ENCODE measurements at places on chromosomes 5 and 9.

DNA sequence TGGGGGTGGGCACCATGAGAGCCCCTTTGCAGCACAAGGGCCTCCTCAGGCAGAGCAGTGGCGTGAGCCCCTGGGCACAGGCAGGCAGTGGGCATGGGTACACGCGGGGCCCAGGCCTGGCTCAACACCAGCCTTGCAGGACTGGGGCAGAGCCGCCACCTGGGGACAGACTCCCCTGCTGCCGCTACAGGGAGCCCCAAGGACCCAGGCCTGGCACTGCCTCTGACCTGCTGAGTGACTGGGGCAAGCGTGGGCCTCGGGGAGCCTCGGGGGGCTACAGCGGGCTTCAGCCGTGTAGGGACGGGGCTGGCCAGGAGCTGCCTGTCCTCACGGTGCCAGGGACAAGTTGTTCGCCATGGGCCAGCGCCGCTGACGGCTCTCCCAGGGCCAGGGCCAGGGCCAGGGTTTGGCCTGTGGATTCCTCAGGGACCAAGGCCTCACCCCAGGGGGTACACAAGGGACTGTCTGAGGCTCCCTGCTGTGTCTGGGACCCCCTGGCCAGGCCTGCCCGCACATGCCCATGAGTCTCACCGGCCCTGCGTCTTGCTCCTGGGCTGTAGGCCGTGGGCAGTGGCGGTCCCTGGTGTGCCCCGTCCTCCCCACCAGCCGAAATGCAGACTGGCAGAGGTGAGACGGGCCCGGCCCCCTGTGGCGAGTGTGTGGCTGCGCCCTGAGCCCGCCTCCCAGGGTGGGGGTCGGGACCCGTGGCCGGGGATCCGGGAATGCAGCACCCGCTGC lies 42.5 kb downstream of the KCNT1 start:
- DNase-seq = no peak

- DNase-seq = no peak
These were observed 9.7 kb upstream of the NEK6 start for GRCh38 chr9:124248066-124248465.

DNA sequence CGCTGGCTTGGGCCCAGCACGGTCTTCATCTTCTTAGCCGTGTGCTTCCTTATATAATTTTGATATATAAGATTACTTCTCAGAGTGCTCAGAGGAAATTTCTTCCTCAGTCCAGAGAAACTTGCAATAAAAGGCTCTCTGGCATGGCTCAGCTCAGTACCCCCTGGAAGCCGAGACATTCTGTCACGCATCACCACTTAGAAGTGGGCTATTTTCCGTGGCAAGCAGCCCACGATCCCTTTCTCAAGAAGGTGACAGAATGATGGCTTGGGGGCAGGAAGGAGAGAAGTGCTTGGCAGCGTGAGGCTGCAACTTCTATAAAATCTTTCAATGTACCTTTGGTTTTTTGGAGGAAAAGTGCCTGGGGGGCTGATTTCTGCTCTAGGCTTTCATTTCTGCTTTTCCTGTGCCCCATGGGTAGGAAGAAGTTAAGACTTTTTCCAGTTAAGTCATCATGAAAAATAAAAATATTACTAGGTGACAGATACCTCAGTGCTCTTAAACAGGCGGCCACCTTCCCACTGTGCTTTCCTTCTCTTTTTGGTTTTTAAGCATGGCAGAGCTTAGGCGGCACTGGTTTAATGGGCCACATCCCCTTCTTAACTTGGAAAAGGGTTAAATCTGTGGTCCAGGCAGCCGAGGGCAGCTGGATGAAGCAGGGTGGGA lies 104.6 kb downstream of the MVB12B start:
- no peak for DNase-seq

DNA sequence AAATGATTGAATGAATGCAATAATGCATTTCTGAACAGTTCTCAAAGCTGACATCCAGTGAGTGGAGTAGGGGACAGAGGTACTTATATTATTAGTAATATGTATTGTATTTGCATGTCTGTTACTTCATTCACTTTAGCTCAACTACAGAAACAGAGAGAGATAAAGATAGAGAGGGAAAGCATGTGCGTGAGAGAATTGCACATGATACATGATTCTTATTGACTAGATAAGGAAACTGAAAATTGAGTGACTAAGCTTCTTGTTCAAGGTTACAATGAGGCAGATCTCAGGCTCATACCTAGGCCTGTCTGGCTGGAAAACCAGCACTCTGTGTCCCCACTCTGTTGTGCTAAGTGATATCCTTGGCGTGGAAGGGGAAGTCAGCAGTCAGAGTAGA lies 337.7 kb upstream of the KLF4 start:
- DNase-seq = no peak

DNA sequence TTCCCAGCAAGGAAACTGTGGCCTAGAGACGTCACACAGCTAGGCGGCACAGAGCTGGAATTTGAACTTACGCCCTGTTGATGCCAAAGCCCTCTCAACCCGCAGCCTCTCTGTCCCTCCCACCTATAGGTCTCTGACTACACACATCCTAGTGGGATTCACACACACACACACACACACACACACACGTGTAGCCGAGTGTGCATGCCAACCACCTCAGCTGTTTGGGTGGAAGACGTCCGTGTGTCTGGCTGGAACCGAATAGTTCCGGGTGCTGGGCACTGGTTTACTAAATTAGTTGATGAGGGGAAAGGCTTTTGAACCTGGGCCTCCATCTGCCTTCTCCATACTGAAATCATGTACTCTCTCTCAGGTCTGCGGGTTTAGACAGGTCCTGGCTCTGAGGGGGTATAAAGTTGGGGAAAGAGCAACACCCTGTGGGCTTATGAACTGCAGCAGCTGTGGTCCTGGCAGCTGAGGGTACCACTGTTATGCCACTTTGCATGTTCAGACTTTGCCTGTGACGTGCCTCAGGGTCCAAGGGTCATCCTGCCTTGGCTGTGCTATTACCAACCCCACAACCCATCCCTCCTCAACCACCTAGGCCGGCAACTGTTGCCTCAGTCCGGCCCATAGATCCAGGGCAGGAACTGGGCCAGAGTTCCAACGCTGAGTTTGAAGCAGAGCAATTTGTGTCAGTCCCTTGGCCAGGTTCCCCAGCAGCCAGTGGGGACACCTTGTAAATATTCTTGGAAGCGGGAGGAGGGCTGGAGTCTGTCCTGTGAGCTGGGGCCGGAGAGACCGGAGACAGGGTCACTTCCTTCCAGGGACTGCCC lies 50.5 kb downstream of the PSD2 start:
- no peak for DNase-seq

Measured in NCI-H774 (cell line).